NCI-H2227 treated with DMSO at 0.1 percent for 48 hours (cell line): ENCODE measurements at places on chromosomes 4 and X.

- DNase-seq: no peak
Observed at GRCh38 chr4:121697564-121697963, 784 bp upstream of the ANXA5 start.

GRCh38 chrX:2650865-2651264 lies 40.2 kb upstream of the CD99 start:
- no peak for DNase-seq

- no peak for DNase-seq
Observed at GRCh38 chr4:37978248-37978924, 18.2 kb downstream of the PTTG2 start.

- DNase-seq: no peak
Observed at GRCh38 chr4:4984186-4984585, 35.1 kb downstream of the CYTL1 start.

DNA sequence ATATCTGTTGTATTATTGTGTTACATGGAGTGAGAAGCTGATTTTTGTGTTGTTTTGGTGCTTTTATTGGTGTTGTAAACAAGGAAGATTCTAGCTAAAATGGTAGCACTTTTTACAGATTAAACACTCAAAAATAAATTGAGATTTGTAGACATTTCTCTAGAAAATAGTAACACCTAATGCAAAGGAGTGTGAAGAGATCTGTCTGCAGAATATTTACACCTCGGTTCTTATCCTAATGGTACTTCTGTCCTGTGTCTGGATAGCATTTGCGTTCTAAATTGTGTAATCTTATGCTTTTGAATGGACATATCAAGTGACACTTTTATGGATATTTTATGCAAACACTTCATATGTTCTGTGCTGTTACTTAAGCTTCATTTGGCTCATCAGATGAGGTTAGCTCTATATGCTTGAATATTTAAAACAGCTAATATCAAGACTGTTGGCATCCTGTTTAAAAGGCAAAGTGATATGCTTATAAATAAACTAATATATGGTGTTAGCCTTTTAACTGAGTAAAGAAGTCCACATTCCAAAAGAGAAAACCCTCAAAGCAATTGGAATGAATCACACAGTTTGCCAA lies 6.0 kb downstream of the PCDH7 start:
- no peak for DNase-seq

DNA sequence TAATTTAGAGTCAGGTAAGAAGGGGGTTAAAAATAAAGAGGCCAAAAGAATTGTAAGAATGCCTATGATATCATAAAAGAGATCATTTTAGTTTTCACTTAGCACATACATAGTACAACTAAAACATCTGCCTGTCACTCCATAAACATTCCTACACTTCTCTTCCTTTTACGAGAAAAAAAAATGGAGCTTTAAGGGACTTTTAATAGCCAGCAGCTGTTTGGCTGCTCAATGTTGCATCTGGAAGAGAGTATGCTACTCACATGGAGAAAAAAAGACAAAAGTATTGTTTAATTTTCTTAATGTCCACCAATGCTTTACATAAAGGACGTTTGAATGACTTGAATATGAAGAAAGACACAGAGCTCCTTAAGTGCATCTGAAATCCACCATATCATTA lies 48.7 kb upstream of the TNIP3 start:
- DNase-seq: no peak

GRCh38 chrX:154349979-154350378 lies 24.5 kb downstream of the FLNA start:
- no peak for DNase-seq

DNA sequence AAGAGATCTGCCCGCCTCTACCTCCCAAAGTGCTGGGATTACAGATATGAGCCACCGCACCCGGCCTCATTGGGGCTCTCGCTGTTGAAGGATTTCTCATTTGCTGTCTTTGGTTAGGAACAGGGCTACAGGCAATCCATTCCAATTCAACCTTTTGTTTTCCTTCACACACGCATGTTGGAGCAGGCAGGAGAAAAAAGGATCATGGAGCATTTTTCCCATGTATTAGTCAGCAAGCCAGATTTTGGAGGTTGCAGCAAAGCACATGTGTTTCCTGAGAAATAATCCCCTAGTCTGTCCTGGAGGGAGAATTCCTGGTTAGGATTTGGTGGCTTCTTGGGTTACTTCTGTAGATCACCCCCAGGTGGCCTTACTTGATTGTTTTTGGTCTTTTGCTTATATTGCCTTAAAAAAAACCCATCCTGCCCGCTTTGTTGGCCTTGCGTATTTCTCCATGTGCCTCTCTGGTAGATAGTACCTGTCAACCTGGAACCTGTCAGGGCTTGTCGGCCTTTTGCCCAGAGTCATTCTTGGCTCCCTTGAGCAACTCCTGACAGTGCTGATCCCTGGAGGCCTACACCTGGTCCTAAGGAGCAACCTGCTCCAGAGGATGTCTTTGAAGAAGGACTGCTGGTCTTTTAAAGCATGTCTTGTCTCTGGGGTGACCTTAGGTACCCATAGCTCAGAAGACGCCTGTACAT lies 82.4 kb upstream of the CLCN4 start:
- DNase-seq: no peak

GRCh38 chr4:77826275-77826674 lies 7.1 kb upstream of the CNOT6L start:
- no peak for DNase-seq

DNA sequence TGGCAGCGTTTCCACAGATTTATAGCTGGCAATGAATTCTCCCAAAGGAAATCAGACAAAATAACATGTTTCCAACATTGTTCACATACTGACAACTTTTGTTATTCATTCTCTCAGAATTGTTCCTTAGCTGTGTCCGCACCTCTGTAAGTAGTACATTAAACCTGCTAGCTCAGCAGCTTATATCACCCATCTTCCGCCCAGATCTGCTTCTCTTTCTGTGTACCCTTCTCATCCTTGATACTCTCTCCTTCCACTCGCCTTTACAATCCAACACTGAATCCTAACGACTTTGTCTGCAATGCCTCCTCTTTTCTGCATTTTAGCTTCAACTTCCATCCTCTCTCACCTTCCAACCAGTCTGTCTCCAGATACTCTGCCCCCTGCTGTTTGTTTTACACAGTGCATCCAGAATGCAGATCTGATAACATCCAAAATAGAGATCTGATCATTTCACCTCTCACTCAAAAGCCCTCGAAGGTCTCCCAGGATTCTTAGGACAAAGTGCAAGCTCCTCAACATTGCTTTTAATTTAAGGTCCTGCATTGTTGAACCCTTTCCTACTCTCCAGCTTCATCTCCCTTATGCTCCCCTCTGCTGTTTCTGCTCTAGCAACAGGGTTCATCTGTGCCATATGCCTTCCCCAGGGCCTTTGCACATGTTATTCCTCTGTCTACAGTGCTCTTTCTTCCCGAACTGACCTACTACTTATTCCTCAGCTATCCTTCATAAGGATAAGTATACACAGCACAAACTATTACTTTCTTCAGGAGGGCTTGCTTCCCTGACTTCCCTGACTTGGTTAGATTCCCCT lies 67.3 kb upstream of the VBP1 start:
- DNase-seq: no peak

DNA sequence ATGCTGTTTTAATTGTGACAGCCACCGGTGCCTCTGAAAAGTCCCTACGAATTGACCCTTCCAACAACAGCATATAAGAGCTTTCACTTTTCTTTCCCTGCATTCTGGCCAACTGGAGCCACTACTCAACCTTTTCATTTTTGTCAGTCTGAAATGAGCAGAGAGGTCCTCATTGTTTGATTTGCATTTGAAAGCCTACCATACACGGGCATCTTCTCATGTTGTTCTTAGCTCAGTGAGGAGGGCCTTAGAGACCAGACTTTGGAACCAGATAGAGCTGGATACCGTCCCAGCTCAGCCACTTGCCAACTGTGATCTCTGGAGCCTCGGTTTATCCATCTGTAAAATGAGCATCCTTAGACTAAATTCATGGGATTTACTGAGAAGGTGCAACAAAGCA lies 16.9 kb upstream of the TMSB4X start:
- no peak for DNase-seq

DNA sequence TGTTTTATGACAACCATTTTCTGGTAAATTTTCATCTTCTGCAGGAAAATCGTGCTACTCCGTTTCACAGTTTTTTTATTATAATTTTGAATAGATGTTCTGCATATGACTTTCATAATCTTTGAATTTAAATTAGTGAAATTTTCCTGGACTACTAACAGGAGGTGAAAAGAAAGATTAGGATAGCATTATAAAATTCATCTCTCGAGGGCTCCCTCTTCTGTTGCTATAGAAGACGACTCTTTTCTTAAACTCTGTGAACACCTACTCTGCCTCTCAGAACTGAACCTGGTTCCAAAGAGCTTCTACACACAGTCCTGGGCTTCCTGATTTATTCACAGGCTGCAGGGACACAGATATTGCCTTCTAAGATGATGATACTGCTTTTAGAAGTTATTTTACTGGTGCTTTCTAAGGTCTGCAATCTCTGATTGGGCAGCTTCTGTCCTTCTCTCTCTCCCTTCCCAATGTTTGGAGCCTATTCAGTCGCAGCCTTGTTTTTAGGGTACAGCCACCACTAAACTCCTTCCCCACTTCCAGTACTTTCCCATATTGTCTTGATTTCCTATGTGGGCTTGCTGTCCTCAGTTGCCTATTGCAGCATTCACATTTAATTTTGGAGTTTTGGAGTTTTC lies 10.1 kb upstream of the SAP30 start:
- DNase-seq: no peak

- peak; percentile 56 for DNase-seq
Observed at GRCh38 chrX:129654652-129655546, at the start of gene APLN. Gene APLN (minus strand): TSS chrX:129654956. CDS start chrX:129654630, 326 bp downstream.

DNA sequence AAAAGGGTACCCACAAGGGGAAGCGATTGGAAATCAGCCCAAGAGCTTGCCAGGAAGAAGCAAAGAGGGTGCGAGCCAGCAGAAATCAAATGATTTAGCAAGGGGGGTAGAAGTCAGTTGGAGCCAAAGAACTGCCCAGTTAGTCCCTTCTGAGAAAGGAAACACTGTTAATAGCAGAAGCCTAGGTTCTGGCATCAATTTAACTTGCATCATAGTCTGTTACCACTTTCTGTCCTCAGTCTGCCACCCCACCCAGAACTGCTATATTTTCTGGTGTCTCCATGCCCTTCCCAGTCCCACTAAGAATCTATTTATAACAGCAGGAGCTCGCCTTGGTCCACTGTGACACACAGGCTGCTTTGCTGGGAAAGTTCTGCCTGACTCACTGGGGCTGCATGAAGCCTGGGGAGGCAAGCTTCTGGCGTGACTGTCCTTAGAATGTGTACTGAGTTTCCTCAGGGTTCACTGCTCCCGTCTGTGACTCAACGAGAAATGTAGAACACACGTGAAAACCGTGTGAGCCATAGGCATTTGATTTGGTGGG lies 157.8 kb upstream of the TTC29 start:
- no peak for DNase-seq

- no peak for DNase-seq
Observed at GRCh38 chr4:602559-602942, 22.8 kb upstream of the PDE6B start.

GRCh38 chrX:109841257-109841656 lies 108.2 kb upstream of the ACSL4 start:
- no peak for DNase-seq

DNA sequence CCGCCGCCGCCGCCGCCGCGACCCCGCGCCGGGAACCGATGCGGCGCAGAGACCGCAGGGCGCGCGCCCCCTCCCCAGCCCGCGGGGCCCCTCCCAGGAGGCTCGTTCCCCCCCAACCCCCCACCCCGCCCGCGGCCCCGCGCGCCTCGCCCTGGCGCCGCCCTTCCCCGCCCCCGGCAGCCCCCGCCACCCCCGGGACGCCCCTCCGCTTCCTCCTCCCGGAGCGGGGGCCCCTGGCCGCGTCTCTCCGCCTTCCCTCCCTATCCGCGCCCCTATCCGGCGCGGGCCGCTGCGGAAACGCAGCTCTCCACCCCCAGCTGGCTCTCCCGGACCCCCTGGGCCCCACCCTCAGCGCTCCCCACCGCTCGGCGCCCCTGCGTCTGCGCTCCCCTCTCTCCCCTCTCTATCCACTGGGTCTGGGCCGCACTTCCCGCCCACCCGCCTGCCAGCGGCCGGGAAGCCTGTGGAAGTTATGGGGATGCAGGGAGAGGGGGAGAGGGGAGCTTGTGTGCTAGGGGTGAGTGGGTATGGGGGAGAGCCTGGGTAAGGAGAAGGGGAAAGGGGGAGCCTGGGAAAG lies at the start of gene TMEM271:
TSS of gene TMEM271 (minus strand) at position 51 of the 577 bp plus-strand sequence. CDS start 233 bp downstream, outside the sequence.
- no peak for DNase-seq

GRCh38 chrX:105821471-105822121 lies 743 bp upstream of the NRK start:
- DNase-seq: no peak

- DNase-seq: no peak
Observed at GRCh38 chr4:41438931-41439297, 99.0 kb upstream of the LIMCH1 start.

GRCh38 chrX:41234962-41235361 lies 99.0 kb upstream of the DDX3X start:
- no peak for DNase-seq

- DNase-seq: no peak
Observed at GRCh38 chr4:58093352-58093751, 983.2 kb upstream of the IGFBP7 start.

DNA sequence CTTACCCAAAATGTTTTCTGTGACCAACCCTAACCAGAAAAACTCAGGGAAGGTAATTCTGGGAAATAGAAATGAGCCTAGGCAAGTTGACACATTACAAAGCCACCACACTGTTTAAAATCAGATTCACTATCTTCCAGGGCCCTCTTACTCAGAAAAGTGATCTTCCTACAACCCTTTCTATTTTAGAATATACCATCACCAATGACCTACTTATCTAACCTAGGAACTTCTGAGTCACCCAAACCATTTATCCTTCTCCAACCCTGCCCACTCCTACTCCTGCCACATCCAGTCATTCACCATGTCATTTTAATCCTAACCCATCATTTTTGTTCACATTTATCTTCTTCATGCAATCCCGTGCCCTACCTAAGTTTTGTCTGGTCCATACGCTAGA lies 89.9 kb downstream of the FTHL17 start:
- DNase-seq: no peak

DNA sequence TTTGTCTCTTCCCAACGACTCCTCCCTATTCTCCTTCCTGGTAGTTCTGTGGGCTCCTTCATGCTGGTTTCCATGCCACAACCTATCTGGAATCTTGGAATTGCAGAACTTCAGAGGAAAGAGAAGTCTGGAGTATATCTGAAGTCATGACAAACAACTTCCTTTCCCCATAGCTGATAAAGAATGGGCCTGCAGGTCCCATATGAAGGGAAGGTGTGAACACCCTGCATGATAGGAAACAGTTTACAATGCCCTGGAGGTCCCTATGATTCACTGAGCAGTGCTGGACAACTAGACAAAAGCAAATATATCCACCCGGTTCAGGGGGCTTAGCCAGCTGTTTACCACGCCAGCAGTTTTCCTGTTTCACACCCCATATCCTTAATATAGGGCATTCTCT lies 19.4 kb downstream of the FAM9C start:
- DNase-seq: no peak

- DNase-seq: no peak
Observed at GRCh38 chr4:120443116-120443515, 376.5 kb upstream of the MAD2L1 start.
